ENCODE measurements at places on chromosomes 11 and 22.

- DNase-seq = no peak
Observed at GRCh38 chr11:108754901-108755625, 90.2 kb downstream of the DDX10 start.

GRCh38 chr11:104104201-104104600 lies 59.7 kb downstream of the PDGFD start:
- DNase-seq = no peak

- DNase-seq = no peak
Observed at GRCh38 chr22:49598338-49598737, 229.3 kb downstream of the BRD1 start.

DNA sequence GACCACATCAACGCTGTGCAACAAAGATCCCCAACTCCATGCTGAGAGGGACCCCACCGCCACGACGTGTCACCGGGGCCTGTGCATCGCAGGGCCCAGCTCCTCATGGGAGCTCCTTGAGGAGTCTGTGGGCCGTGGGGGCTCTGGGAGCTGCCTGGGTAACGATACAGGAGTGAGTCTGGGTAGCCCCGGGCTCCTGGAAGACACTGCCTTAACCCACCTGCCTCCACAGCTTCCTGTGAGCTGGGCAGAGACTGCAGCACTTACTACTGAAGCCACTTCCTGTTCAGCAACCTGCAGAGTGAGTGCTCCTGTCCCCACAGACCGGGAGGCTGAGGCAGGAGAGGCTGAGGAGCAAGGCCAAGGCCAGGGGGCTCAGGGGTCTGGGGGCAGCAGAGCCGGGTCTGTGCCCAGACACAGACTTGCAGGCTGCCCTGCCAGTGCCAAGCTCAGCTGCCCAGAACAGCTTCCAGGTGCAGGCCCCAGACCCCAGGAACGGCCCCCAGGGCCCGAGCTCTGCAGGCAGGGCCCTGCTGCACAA lies 226.7 kb downstream of the BRD1 start:
- DNase-seq = no peak

DNA sequence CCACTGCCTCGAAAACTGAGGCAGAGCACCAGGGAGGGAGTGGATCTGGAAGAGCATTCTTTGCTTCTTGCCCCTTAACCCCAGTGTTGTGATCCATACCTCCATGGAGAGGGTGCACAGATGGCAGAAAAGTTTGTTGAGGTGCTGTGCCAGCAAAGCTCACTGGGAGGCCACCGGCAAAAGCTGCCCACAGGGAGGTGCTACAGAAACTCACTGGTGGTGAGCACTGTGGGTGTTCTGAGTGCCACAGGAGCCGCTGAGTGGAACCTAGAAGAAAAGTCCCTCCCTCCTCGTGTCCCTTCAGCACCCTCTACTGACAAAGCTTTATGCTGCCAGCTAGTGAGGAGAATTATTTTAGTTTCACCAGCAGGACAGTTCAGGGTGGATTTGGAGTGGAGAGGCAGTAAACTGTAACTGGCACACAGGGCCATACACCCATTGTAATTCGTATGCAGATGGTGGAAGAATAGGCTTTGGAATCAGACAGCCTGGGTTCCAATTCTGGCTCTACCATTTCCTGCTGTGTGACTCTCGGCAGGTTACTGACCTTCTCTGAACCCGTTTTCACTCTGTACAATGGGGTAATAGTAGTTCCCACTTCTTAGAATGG lies 84.6 kb downstream of the SWAP70 start:
- DNase-seq = no peak

GRCh38 chr11:113529606-113530005 lies 54.4 kb upstream of the DRD2 start:
- DNase-seq = no peak

- DNase-seq = no peak
Observed at GRCh38 chr11:108886660-108887009, 221.8 kb downstream of the DDX10 start.

- DNase-seq = no peak
Observed at GRCh38 chr22:48702573-48703264, 1125.0 kb downstream of the BRD1 start.

- DNase-seq = no peak
Observed at GRCh38 chr11:59573216-59573615, 42.4 kb downstream of the OSBP start.

GRCh38 chr22:35301372-35301874 lies 1.7 kb downstream of the TOM1 start:
- no peak for DNase-seq

GRCh38 chr11:64316672-64317324 lies 561 bp downstream of the TRMT112 start:
- DNase-seq = no peak

DNA sequence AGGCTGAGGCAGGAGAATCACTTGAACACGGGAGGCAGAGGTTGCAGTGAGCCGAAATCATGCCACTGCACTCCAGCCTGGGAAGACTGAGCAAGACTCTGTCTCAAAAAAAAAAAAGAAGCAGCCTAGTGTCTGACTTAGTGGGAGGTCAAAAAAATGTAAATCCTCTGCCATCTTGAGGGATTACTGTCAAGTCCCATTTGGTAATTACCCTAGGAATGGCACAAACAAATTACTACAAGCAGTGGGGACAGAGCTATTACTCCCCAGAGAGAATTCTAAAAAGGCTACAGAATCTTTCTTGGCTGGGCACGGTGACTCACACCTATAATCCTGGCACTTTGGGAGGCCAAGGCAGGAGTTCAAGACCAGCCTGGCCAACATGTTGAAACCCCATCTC lies 3.8 kb downstream of the SERPING1 start:
- no peak for DNase-seq

GRCh38 chr22:37260155-37260795 lies 16.2 kb upstream of the RAC2 start:
- no peak for DNase-seq

DNA sequence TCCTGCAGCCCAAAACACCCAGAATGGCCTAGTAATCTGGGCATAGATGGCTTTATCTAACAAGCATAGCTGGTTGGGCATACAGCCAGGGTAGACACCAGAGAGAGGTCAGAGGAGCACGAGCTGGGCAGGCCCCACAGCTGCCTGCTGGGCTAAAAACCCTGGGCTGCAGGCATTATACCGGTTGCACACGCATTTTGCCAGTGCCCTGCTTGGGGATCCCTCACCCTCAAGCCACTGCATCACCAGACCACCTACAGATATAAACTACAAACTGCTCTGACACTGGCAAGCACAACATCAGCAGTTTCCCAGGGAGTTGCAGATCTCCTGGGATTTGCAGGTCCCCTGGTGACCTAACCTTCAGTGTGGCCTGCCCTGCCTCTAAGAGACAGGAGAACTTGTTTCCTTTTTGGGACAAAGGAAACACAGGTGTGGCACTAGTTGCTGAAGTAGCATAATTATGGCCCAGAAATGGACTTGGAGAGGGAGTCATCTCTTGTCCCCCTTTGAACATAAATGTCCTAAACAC lies 79.1 kb upstream of the SC5D start:
- no peak for DNase-seq

- no peak for DNase-seq
Observed at GRCh38 chr11:57873196-57873911, 111.8 kb downstream of the CTNND1 start.

GRCh38 chr11:61553373-61554171 lies 27.3 kb downstream of the SYT7 start:
- no peak for DNase-seq

- DNase-seq = no peak
Observed at GRCh38 chr22:37659066-37659896, 758 bp downstream of the PDXP start.

DNA sequence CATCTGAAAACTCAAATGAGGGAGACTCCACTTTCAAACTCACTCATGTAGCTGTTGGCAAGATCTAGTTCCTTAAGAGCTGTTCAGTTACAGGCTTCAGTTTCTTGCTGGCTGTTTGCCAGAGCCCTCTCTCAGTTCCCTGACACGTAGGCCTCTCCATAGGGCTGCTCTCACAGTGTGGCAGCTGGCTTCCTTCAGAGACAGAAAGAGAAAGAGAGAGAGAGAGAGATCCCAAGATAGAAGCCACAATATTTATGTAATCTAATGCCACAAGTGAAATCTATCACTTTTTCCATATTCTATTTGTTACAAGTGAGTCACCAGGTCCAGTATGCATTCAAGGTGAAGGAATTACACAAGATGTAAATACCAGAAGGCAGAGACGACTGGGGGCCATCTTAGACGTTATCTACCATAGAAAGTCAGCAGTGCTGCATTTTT lies 168.8 kb downstream of the RCN1 start:
- no peak for DNase-seq

GRCh38 chr22:50599816-50600455 lies 657 bp upstream of the MAPK8IP2 start:
- DNase-seq = no peak

- no peak for DNase-seq
Observed at GRCh38 chr11:100932474-100933100, 197.0 kb downstream of the PGR start.

DNA sequence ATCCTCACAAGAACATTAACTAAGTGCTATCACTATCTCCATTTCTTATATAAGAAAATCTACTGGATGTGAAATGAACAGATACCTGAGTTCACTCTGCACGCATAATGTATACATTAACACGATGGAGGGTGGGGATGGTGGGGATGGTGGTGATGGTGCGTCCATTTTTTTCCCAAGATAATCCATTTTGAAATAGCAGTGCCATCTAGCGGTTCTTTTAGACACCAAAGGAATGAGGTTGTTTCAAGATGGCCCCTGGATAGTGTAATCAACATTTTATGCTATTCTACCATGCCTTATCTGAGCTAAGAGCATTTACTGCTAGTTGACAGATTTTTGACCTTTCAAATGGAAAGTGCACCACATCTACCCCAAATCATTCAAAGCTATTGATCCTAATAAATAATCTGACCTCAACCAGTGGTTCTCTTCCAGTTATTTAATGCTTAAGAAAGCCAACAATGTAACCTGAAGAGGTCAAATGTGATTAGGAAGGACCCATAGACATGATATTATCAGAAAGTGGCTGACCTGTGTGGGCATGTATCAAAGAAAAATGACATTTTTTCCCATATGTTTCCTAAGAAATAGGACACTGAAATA lies 714.7 kb upstream of the TENM4 start:
- no peak for DNase-seq

DNA sequence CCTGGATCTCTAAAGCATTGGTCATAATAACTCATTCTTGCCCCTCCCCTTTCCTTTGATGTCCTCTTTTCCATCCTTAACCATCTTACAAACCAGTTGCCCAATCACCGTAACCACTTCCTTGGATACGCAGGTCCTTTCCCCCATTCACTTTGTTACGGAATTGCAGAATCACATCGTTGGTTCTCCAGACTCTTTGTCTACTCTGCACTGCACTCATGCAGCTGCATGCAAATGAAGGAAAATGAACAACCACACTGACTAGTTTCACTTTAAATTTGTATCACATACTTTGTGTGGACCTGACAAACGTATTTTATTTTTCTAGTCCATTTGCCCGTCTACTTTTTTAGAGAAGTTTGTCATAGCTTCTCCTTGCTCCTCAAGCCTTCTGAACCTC lies 69.9 kb downstream of the SLC5A12 start:
- no peak for DNase-seq

- no peak for DNase-seq
Observed at GRCh38 chr11:95466416-95466815, 235.4 kb upstream of the SESN3 start.

DNA sequence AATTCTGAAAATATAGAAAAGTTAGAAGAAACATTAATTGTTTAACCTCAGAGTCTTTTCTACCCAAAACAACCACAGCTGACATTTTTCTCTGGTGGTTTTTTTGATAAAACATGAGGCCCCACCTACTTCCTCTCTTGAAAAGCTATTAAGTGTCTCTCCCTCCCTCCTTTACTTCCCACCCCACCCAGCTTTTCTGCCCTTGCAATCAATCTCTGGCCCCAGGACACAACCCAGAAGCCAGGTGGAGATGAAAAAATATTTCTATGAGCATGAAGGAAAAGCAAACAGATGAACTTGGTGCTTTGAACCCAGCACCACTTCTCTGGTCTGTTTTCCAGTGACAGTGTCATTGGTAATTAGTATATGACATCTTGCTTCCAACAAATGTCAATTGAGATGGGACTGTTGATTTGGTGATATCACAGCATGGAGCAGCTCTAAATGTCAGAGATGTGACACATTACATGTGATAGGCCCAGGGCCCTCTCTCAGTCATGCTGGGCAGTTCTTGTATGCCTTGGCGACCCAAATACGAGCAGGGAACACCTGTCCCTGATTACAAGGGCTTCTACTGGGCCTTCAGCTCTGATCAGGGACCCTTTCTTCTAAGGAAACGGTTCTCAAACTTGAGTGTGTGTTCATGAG lies 23.9 kb upstream of the TMPRSS13 start:
- no peak for DNase-seq

- no peak for DNase-seq
Observed at GRCh38 chr11:102111011-102111786, 952 bp downstream of the YAP1 start.

All from stimulated activated CD4-positive, alpha-beta T cell treated with anti-CD3 and anti-CD28 coated beads, Interleukin-2, amount 100 ng/mL, for 4 hours (primary cell).